Stimulated activated CD8-positive, alpha-beta memory T cell treated with anti-CD3 and anti-CD28 coated beads, Interleukin-7, amount 100 ng/mL, for 1 hour (primary cell): ENCODE measurements at places on chromosomes 16 and 17.

DNA sequence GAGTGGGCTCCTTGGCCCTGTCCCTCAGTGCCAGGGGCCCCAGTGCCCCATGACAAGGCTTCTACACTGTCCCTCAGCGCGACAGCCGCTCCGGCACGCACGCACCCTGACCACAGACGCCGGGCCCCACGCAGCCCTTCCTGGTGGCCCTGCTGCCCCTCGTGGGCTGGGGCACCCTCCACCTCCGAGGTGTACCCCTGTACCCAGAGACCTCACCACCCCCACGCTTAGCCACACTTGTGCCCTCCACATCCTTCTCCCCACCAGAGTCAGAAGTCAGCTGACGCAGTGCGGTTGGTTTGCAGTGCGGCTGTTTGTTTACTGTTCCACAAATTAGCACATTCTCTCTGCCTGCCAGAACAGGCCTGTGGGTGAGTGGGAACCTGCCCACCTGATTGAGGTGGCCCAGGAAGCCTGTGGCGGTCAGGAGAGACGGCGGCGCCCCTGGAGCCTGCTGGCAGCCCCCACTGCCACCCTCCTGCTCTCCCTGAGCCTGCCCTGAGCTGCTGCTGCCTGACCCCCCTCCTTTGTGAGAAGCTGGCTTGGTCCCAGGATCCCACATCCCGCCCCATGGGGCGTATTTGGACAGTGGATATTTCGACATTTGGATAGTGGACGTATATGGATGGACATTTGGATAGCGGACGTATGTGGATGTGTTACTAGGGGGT is 38.0 kb upstream of the CDH15 start:
- DNase-seq, result no peak

DNA sequence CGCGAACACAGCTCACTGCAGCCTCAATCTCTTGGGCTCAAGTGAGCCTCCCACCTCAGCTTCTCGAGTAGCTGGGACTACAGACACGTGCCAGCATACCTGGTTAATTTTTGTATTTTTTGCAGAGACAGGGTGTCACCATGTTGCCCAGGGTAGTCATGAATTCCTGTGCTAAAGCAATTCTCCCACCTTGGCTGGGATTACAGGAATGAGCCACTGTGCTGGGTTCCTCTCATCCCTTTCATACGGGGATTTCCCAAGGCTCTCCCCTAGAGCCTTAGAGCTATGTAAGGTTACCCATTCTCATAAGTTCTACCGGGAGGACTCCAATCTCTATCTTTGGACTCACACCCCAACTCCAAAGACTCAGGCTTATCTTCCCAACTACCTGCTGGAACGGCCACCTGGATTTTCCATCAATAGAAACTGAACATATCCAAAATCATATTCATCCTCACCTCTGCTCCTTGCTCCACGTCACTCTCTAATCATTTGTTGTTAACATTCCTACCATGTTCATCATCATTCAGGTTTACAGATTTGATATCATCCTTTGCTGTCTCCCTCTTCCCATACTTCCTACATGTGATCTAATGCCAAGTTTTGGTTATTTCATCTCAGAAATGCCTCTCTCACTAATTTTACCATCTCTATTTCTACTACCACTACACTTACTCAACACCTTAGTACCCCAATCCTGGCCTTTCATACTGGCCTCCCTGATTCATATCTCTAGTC is 92.5 kb downstream of the NCOR1 start:
- no peak for DNase-seq

DNA sequence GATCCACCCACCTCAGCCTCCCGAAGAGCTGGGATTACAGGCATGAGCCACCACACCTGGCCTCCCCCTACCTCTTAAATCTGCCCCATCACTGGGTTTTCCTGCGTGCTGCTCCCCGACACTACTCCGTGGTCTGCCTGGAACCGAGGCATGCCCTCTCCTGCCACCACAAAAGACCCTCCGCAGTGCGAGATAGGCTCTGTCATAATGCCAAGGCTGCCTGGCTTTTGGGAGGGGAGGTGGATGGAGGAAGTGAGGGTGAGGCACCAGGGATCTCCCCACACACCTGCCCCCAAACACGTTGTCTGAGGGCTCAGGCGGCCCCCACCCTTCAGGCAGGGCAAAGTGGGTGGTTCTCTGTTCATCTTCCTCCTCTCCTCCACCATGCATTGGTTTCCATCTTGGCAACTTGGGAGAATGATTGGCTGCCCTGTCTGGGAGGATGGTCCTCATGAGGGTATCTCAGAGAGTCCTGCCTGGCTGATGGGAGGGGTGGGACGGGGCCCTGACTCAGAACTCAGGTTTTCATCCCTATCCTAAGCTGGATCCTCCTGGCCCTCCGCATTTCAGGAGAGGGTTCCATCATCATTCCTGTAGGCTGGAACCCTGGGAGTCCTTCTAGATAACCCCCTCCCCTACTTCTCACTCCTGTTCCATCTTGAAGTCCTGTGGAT is 23.2 kb downstream of the IGFBP4 start:
- no peak for DNase-seq

DNA sequence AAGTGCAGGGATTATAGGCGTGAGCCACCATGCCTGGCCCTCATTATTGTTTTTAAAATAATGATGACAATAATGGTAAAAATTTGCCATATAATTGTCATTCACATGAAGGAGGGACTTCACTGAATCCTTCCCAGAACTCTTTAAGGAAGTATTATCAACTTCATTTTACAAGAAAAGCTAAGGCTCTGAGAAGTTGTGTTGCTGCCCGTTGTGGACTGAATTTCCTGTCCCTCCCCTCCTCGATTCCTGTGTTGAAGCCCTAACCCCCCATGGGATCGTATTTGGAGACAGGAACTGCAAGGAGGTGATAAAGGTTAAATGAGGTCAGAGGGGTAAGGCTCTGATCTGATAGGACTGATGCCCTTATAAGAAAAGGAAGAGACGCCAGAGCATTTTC is 458.0 kb downstream of the HAPSTR1 start:
- no peak for DNase-seq

DNA sequence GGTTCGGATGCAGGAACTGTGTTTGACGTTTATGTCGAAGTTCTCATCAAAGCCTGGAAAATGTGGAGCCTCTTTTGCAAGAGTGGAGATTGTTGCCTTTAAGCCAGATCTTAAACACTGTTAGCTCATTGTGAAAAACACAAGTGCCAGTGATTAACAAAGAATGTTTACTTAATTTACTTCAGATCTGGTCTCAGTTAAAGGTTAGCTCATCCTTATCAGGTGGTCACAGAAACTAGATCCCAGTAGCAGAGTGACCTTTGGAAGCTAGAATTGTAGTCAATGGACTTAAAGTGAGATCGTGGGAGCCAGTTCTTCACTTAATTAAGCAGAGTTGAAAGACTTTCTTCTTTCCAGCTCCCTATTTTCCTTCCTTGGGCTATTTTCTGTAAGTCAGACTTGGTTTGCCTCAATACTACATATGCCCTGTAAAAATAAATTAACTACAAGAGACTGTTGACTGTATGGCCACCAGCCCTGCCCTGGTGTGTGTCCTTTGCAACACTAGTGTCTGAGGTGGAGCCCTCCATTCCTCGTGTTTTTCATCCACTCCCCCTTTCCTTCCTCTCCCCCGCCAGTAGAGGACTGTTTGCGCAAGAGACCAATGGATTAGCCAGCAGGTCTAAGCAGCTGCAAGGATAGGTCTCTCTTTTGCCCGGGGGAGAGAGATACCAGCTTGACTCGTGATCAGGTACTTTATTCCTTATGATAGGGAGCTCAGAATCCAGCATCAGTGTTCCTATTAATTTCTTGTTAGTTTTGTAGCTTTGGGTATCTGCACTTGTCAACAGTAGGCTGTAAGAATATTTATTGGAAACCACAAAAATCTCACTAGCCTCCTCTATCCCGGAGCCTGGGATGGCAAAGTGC is 20.2 kb downstream of the FBXO39 start:
- no peak for DNase-seq

DNA sequence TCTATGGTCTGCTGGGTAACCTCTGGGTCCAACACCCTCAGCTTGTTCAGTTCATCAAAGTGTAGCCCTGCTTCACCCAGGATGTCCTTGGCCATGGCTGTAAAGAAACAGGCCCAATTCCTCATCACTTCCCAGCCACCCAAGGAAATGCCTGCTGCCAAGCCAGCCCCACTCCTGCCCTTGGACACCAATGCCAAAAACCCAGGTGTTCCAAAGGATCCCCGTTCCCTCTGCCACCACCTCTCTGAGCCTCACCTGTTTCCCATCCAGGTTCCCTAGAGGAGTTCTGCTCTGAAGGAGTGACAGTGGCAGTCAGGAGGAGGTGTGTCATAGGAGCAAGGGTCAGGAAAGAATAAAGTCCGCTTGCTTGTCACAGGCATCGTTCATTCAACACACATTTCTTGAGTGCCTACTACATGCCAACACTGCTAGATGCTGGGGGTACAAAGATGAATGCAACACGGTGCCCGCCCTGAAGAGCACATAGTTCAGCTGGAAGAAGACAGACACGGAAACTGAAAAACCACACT is 3.3 kb downstream of the IFT20 start:
- DNase-seq, result no peak

GRCh38 chr16:85556456-85557082 is 56.6 kb upstream of the GSE1 start:
- DNase-seq, result no peak
